Pons (tissue), 1 donor: ENCODE measurements at places on chromosomes 16 and 17.

GRCh38 chr17:76027159-76027839 is at the start of gene EVPL:
Gene EVPL (minus strand): TSS chr17:76027306. CDS start chr17:76027198, 108 bp downstream.
- DNase-seq = no peak

DNA sequence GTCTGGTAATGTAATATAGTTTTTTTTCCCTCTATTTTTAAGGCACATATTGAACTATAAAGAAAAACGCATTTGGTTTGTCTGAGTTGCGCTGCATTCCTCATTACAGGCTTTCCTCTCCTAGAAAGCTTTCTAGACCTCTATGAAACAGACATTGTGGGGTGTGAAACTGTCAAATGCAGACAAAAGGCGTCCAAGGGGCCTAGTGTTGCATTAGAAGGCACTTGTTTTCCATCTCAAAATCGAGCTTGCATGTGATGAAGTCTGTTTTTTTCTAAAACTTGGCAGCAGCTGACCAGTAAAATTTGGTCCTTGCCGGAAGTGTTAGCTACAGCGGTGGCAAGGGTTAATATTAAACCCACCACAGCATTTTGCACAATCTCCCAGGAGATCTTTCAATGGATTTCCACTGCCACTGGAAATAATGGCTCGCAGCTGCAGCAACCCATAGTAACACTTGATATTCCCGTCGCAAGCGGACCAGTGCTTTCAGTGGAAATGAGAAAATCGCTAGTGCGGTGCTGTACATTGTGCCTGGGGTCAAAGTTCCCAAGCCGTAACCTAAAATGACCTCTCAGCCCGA is 602.6 kb downstream of the KCNJ2 start:
- no peak for DNase-seq

DNA sequence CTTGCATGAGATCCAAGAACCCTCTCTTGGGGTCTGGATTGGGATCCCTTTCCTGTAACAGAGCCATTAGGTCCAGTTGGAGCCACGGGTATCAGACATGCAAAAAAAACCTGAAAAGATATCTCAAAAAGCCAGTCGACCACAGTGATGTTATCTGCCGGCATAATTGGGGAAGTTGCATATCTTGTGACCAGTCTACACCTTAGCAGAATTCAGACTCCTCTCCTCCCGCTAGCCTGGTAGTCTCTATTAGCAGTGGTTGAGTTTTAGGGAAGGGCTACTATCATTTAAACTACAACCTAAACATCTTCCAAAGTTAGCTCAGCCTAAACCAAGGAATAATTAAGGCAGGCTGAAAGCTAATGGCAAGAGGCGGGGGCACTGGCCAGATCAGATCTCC is 16.2 kb upstream of the PSMD7 start:
- DNase-seq = no peak

DNA sequence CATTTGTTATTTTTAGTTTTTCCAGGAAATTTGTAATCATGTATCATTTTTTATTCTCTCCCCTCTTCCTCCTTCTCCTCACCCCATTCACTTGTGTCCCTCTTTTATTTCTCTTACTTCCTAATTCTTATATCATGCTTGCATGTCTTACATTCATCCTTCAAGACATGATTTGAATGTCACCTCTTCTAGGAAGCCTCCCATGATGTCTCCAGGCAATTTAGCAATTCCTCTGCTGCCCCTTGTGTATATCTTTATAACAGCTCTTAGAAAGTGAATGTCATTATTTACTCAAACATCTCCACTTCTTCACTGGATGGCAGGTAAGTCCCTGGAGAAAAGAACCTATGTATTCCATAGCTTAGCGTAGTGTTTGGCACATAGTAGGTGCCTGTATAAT is 7.8 kb downstream of the HNF1B start:
- no peak for DNase-seq

- DNase-seq = no peak
Observed at GRCh38 chr16:3158510-3159314, 23.9 kb downstream of the ZNF213 start.

DNA sequence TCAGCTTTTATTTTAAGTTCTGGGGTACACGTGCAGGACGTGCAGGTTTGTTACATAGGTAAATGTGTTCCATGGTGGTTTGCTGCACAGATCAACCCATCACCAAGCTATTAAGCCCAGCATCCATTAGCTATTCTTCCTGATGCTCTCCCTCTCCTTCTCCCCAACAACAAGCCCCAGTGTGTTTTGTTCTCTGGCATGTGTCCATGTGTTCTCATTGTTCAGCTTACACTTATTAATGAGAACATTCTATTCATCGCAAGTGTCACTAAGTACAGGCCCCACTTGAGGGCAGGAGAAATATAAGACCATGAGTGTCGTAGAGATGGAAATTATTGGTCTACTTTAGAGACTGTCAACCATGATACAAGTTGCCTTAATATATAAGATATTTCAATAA is 615.1 kb downstream of the CDH8 start:
- peak; percentile 78 for DNase-seq

DNA sequence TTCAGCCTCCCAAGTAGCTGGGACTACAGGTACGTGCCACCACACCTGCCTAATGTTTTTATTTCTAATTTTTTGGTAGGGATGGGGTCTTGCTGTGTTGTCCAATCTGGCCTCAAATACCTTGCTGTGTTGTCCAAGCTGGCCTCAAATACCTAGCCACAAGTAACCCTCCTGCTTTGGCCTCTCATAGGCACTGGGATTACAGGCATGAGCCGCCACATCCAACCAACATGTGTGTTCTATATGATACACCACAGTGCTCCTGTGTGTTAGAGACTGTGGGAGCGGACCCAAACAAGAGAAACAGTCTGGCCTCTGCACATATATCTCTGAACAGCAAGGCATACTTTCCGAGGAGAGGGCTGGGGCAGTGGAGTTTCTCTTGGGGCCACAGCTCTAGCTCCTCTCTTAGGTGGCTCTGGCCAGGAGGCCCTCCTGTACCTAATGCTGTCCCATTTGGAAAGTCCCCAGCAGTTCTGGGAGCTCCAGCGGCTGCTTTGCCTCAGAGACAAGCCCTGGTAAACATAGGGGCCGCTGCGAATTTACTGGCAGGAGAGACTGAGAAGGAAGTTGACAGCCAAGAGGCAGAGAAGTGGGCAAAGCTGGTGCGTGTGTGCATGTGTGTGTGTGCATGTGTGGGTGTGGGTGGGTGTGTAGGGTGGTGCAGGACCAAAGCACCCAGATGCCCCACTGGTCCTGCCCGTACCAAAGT is 95.0 kb downstream of the RAB11FIP4 start:
- peak; percentile 48 for DNase-seq

DNA sequence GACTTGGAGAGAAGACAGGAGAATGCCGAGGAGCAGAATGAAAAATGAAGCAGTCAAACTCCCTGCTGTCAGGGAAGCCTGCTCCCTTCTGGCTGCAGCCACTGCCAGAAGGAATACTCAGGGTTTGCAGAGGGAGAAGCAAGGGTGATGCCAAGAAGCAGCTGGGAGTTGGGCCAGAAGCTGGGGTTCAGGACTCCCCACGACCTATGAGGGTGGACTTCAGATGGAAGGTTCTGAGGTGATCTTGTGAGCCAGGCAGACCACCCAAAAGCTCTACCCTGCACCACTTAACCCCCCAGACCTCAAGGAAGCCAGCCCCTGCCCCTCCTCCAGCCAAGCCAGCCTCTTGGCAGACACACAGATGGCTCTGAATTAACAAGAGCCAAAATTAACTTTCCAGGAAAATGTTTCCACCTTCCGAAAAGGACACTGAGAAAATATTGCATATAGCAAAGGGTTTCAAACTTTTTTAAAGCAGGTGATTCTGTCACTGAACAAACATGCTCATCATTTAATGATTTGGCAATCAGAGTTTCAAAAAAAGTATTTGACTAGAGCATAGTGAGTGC is 126.0 kb upstream of the ERCC4 start:
- DNase-seq = peak; percentile 52

DNA sequence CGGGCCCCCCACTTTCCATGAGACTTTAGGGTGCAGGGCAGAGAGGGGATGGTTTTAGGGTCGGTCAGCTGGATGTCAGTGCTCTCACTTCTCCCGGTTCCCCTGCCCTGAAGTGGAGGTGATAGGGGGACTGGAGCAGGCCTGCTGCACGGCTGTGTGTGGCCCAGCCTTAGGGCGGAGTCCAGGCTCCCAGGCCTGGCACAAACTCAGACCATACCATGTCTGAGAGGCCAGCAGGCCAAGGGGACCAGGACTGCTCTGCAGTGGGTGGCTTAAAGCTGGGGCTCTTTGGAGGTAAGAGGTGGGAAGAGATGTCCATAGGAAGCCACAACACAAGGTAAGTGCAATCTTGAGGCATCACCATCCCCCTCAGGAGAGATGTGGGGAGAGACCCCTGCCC is 8.3 kb downstream of the TFAP4 start:
- DNase-seq = no peak

DNA sequence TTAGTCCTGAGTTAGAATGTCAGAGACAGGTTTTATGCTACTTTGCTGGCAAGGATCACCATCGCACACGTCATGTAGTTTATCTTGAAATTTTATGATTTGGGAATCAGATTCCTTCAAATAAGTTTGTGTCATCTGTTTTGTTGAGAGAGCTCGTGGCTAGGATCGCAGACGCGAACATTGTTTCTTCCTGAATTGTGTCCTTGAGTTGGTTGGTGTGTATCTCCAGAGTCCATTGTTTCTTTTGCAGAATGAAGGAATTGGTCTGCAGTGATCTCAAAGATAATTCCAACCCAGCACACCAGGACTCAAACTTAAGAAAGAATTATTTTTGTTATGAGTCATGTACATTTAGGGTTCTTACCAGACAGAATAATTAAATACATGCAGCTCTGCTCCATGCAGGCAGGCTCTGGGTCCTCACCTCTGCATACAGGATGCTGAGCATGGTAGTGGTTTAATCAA is 51.6 kb downstream of the PRKCA start:
- DNase-seq = no peak

DNA sequence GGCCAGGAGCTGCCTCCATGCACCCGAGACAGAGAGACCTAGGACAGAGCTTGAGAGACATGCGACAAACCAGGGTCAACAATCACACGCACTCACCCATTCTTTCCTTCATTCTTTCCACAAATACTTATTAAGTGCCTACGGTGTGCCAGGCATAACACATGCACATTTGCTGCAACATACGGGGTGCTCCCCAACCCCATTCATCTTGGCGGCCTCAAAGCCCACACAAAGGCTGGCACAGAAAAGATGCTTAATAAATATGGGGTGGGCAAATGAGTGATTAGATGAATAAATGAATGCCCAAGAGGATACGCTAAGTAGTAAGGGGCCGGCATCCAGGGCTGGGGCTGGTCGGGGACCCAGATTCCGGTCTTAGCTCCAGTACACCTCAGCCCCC is 117.9 kb downstream of the ZNF423 start:
- no peak for DNase-seq

DNA sequence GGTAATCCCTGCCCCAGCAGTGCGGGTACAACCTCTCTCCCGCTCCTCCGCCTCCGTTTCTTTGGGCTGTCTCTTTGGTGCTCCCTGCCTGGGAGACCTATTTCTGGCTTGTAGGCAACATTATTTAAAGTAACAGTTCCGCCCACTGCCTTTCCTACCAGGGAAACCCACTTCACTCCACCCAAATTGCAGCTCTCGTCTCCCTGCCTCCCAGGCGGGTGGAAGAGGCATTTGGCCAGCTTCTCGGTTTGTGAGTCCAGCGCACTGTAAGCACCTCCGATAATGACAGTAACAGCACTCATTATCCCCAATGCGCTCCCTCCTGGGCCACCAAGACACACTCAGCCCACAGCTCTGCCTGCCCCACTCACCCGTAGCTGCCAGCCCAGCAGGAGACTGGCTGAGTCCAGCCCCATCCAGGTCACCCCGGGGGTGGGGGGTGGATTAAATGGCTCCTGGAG is 165.1 kb upstream of the CDC42EP4 start:
- DNase-seq = no peak

DNA sequence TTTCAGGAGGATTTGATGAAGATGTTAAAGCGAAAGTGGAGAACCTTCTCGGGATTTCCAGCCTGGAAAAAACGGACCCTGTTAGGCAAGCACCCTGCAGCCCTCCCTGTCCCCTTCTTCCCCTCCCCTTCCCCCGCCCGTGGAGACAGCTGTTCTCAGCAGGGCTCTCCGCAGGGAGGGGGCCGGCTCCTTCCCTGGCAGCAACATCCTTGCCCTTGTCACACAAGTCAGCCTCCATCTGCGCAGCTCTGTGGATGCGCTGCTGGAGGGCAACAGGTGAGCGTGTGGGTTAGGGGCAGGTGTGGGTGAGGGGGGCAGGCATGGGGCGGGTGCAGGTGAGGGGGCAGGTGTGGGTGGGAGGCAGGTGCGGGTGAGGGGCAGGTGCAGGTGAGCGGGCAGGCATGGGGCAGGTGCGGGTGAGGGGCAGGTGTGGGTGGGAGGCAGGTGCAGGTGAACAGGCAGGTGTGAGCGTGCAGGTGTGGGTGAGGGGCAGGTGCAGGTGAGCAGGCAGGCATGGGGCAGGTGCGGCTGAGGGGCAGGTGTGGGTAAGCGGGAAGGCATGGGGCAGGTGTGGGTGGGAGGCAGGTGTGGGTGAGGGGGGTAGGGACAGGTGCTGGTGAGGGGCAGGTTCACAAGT is 9.4 kb downstream of the CYBC1 start:
- no peak for DNase-seq

GRCh38 chr17:73628642-73629552 is 15.3 kb downstream of the SDK2 start:
- DNase-seq = no peak

GRCh38 chr17:75980188-75981018 is 1.4 kb downstream of the TEN1 start:
- no peak for DNase-seq

- no peak for DNase-seq
Observed at GRCh38 chr17:3940965-3941698, 23.1 kb downstream of the ATP2A3 start.

- DNase-seq = no peak
Observed at GRCh38 chr17:6098050-6098822, 28.1 kb downstream of the WSCD1 start.

DNA sequence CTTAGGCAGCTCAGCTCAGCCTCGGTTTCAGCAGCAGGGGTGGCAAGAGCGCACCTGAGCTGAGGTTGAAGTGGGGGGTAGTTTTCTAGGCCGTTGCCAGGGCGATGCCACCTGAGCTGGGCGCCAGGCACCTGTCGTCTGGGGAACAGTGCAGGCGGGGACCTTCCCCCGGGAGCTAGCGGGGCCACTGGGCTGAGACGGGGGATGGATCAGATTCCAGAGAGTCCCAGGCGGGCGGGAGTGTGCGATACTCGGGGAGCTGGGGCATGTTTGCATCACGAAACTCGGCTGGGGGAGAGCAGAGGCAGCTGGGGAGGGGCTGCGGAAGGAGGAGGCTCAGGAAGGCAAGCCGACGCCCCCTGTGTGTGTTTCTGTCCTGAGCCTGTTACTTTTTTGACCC is 477 bp upstream of the CLDN9 start:
- no peak for DNase-seq

DNA sequence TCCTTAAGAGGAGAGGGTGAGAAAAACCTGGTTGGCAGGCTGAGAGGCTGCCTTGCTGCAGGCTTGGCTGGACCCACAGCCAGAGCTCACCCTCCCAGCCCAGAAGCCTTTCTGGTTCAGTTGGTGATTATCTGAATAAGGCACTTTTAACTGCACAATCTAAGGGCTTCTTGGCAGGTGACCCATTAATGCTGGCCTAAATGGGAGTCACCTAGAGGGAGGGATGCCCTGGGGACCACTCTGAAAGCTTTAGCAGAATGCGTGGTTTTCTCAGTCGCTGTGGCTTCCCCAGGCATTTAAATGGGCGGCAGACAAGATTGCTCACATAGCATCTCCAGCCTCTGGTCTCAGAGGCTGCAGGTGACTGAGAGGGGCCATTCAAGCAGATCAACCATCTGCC is 33.2 kb upstream of the SHISA9 start:
- no peak for DNase-seq

GRCh38 chr17:28240688-28241340 is 78.2 kb upstream of the TMEM97 start:
- DNase-seq = no peak
